Fibroblast of skin of left biceps (primary cell): ENCODE measurements at places on chromosomes 2 and 18.
A peak's percentile ranks its signal among the peaks of the same experiment; 100 is the strongest.

DNA sequence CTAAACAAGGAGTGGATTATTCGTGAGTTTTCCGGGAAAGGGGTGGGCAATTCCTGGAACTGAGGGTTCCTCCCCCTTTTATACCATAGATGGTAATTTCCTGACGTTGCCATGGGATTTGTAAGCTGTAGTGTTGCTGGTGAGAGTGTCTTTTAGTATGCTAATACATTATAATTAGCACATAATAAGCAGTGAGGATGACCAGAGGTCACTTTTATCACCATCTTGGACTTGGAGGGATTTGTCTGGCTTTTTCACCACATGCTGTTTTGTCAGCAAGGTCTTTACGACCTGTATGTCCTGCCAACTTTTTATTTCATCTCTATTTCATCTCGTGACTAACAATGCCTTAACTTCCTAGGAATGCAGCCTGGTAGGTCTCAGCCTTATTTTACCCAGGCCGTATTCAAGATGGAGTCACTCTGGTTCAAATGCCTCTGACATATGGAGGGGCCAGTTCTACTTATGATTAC, 124.8 kb upstream of the B3GNT2 start:
- no peak for DNase-seq

GRCh38 chr18:29749704-29750103, 1292.8 kb downstream of the DSC3 start:
- DNase-seq = peak; percentile 19

DNA sequence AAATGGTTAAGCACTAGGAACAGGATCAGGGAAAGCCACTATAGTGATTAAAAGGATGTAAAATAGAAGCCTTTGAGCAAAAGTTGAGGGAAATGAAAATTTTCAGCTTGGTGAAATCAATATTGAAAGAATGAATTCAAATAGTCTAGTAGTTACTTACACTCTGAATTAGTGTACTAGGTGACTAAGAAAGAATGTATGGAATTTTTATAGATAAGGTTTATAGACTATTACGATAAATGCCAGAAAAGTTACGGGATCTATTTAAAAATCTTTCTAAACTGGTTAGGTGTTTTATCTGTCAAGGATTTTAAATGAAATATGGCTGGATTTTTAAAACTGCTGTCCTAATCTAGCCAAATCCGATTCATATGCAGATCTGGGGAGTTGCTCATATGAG, 208.6 kb downstream of the MYO3B start:
- DNase-seq = no peak

DNA sequence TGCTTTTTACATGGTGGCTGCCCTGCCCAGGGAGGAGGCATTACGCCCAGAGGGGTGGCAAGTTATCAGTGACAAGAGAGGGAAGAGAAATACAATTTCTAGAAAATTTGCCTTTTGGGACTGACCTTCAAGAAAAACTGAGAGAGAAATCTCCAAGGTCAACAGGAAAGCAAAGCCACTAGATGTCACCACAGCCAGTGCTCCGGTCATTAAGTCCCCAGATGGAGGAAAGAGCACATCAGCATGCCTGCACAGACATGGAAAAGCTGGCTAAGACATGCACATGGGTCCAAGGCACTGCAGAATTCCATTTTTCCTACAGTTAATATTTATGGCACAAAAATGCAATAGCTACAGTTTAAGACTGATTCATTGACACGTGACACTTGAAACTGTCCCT, 21.0 kb downstream of the FHL2 start:
- DNase-seq = no peak

DNA sequence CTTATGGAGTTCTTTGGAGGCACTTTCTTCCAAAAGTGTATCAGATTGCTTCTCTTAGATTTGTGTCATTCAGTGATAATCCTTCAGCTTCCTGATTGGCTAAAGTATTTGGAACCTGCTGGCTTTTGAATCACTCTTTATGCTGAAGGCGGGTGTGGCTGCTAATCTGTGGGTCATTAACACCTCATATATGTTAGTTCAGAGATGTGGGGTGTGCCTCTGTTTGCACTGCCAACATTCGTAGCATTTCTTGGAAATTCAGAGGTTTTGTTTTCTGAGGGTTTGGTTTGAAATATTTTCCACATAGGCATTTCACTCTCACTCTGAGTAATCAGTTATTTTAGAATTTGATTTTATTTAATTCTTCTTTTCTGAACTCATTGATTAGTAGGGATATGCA, 1604.4 kb upstream of the ACVR2A start:
- no peak for DNase-seq

DNA sequence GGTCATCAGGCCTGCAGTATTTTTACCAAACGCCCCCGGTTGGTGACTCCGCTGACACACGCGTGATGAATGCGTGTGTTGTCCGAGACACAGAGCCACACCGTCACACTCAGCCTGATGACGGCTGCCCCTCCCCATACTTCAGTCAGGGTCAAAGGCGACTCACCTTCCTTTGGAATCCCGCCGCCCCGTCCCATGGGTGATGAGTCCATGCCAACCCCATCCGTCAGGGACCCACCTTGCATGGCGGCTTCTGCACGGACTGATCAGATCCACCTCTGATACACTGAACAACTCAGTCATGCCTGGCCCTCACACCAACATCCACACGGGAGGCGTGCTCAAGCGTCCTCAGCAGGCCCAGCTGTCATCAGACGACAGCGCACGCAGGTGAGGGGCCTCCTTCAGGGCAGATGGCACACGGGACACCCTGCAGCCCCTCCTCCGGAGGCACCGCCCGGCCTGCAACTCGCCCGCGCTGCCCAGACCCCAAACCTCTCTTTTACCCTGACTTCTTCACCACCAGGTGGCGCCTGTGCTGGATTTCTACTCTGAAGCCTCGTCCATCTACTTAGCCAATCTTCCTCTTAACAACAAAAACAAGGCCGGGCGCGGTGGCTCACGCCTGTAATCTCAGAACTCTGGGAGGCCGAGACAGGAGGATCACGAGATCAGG, 89.2 kb downstream of the ZNF516 start:
- DNase-seq = no peak

DNA sequence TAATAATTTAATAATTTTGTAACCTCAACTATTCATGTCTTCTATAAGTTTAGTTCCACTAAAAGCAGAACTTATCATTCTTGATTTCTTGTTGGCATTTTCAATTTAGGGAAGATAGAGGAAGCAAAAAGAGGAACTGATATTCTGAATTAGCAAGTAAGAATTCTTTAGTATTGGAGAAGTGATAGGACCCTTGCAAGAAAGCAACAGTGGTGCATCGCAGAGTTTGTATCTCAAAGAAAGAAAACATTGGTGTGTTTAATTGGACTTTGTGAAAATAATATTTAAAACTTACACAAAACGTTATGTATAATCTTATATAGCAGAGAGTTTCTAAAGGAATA, 36.5 kb upstream of the TNFRSF11A start:
- no peak for DNase-seq

- no peak for DNase-seq
These were observed 339.4 kb downstream of the PLCL1 start for GRCh38 chr2:198143793-198144192.

- no peak for DNase-seq
These were observed 18.8 kb downstream of the TGOLN2 start for GRCh38 chr2:85308896-85309555.

GRCh38 chr2:213868526-213868925, 542.3 kb upstream of the VWC2L start:
- DNase-seq = no peak
